ENCODE measurements at places on chromosomes 3 and 15.

DNA sequence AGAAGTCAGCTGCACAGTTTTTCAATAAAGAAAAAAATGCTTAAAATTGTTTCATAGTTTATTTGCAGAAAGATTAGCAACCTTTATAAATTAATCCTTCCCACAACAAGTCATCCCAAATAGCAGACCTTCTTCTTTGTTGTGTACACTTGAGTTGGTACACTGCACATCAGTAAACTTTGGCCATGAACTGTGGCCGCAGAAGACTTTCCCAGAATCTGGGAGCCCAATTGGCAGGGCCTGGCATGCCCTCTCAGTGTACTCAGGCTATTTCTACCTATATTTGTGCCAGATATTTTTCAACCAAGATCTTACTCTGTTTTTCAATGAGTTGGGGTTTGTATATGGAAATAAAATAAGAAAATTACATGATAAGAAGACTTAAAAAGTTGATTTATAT, 133.1 kb downstream of the DIPK2A start:
- no peak for DNase-seq

DNA sequence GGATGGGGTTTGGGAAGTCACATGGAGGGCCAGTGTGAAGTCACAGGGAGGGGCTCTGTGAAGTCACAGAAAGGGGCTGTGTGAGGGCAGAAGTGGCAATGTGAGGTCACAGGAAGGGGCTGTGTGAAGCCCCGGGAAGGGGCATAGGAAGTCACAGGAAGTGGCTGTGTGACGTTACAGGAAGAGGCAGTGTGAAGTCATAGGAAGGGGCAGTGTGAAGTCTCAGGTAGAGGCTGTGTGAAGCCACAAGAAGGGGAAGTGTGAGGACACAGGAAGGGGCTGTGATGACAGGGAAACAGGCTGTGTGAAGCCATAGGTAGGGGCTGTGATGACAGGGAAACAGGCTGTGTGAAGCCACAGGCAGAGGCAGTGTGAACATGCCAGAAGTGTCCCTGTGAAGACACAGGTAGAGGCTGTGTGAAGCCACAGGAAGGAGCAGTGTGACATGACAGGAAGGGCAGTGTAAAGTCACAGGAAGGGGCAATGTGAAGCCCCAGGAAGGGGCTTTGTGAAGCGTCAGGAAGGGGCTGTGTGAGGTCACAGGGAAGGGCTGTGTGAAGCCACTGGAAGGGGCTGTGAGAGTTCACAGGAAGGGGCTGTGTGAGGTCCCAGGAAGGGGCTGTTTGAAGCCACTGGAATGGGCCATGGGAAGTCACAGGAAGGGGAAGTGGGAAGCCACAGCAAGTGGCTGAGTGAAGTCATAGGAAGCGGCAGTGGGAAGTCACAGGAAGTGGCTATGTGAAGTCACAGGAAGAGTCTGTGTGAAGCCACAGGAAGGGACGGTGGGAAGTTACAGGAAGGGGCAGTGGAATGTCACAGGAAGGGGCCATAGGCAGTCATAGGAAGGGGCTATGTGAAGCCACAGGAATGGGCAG, 37.1 kb downstream of the GASK1A start:
- no peak for DNase-seq

DNA sequence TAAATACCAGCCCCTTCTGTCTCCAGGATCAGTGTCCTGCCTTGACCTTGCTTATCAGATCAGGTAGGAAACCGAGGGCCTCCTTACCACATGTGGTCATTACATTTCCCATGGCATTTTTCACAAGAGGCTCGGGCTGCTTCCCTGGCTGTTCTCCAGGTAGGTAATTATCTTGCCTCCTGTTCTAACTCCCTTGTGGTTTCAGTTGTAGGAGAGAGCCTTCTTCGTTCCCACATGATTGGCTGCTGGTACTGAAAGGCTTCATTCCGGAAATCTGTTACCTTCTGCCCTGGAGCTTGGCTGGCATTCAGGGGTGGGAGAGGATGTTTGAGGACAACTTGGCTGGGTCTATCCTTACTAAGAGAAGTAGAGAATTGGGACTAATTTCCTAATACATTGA, 46.8 kb upstream of the RORA start:
- DNase-seq, result no peak

DNA sequence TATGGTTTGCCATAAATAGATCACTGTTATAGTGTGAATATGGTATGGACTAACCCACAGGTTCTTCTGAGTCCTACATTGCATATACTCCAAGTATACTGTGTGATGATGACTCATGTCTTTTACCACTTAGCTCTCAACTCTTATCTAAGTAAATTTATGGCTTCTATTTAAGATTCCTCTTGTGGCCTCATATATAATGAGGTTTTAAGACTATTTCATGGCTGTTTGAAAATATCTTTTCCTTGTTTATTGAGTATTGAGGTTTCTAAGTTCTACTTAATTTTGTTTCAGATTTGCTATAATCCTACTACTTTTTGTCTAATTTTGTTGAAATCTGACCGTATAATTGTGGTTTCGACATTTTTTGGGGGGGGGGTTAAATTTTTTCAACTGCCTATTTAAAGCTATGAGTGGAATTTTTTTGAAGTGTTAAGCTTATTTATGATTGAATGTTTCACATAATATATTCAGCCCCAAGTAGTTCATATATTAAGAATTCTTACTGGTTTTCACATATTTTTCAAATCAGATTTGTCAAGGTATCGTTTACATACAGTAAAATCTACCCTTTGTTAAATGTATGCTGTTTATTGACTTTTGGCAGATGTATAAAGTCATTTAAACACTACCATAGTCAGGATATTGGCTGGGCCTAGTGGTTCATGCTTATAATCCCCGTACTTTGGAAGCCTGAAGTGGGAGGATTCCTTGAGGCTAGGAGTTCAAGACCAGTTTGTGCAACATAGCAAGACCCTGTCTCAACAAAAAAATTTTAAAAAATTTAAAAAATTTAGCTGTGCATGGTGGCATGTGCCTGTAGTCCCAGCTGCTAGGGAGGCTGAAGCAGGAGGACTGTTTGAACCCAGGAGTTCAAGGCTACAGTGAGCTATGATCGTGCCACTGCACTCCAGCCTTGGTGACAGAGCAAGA, 11.7 kb downstream of the SLC25A36 start:
- peak; percentile 39 for DNase-seq

DNA sequence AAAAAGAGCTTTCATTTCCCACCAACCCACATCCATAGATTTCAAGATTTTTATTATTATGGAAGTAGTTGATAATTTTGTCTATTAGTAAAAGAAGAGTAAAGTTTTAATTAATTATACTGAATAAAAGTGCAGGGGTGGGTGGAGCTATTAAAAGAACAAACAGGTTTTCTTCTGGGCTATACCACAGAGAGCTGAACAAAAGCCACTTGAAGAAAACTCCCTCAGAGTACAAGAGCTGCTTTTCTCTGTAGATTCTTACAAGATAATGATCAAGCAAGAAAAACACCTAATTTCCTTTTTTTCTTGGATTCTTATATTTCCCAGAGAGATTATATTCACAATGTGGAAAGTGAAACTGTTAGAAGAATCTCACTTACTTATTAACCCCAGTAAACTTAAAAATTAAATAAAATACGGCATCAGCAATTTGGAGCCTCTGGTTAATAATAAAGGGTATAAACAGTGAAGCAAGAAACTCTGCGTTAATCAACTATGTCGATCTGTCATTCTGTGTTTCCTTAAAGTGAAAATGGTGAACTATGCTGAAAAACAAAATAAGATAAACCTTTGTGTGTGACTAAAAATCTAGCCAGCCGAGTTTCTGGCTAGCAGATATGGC, 84.9 kb downstream of the THBS1 start:
- DNase-seq, result no peak

DNA sequence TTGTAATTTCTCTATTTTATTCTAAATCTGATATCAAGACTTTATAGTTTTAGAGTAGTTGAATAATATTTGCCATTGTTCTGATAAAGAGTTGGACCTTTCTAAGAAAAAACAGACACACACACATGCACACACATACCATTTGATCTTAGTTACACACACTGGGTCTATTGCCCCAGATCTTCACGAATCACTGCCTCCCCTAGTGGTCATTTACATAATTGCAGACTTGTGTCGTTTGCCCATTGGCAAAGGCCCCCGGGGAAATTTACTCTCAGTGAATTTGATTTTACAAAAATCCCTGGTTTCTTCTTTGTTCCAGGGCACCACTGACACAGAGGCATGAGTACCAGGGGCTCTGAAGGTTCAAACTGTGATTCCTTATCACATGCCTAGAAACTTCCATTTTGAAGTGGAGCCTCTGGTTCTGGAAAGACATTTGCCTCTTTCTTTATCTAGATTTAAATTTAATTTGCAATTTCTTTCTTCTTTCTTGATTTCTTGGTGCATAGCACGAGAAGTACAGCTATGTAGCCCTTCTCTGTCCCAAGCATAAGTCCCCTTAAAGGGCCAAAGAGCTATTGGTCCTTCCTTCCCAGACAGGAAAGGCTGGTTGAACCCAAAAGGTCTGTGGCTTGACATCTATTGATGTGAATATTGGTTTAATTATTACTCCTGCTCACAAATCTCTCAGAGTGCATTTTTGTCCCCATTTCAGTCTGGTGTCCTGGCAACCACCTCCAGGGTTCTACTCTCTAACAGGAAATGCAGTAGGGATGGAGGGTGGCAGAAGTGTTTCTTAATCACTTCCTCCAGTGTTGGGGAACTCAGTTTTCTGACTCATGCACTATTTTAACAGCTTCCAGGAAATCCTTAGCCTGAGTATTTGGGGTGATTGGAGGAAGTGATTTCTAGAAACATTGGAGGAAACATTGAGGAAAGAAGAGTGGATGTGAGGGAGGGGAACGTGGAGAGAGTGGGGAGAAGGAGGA, 32.4 kb upstream of the SLC6A11 start:
- peak; percentile 48 for DNase-seq

GRCh38 chr3:177652556-177653291, 455.4 kb upstream of the TBL1XR1 start:
- DNase-seq, result peak; percentile 34

DNA sequence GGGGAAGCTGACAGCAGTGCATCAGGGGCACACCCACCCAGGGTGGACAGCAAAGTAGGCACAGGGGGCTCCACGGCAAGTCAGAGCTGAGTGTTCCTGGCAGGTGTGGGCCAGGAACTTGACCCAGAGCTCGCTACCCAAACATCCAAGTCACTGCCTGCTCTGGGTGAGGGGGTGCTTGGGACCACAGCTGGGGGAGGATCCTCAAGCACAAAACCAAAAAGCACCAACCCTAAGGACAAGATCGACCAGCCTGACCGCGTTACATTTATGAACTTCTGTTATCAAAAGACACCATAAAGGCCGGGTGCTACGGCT, 101.2 kb downstream of the CHSY1 start:
- DNase-seq, result no peak

DNA sequence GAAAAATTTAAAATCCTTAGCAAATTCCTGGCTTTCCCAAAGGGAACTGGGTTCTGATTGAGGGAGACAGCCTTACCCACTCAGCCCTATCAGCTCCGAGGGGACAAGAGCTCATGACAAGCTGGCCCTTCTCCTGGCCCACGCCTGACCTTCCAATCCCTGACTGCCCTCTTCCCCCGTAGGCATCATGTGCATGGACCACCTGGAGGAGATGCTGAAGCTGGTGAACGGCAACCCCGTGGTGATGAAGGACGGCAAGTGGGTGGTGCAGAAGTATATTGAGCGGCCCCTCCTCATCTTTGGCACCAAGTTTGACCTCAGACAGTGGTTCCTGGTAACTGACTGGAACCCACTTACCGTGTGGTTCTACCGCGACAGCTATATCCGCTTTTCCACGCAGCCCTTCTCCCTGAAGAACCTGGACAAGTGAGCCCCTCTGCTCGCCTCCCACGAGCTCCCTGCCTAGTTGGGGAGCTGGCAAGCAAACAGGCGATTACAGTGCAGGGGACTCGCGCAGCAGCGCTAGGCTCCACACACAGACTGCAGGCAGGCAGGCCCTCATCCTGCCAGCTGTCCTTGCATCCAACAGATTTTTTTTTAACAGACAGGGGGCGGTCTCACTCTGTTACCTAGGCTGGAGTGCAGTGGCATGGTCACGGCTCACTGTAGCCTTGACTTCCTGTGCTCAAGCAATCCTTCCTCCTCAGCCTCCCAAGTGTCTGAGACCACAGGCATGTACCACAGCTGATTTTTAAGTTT, 16.8 kb downstream of the RPUSD3 start:
- DNase-seq, result peak; percentile 58

DNA sequence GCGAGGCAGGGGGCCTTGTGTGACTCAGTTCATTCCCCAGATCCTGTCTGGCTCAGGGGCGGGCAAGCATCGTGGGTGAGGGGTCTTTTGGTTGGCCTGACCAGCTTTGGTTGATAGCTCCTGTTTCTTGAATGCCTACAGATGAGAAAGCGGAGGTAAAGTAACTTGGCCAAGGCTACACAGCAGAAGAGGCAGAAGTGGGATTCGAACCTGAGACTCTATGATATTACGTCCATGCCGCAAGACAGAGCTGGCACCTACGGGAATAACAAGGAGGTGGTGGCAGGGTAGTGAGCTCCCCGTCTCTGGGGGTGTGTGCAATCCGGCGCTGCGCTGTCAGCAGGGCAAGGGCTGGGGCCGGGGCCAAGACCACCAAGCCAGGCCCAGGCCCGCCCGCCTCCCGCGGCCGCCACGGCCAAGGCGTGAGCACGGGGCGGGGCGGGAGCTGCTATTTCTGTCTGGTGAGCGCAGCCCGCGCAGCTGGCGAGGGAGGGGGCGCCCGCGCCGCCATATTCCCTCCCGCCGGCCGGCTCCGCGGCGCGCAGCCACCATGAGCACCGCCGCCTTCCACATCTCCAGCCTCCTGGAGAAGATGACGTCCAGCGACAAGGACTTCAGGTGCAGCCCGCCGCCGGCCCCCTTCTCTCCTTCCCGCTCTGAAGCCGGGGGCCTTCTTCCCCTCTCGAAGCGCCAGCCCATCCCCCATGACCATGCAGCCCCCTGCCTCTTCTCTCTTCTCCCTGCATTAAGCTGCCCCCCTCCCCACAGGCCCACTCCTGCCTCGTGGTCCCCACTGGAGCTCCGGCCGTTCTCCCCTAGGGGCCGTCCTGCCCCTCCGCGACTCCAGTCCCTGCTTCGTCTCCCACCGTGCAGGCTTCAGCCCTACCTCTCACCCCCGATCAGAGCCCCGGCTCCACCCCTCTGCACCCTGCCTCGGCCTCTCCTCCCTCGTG, at the start of gene CAND2:
CAND2 (plus strand) TSS at position 510 of the 953 bp plus-strand sequence; CDS start at position 551, 41 bp downstream.
- peak; percentile 16 for DNase-seq

DNA sequence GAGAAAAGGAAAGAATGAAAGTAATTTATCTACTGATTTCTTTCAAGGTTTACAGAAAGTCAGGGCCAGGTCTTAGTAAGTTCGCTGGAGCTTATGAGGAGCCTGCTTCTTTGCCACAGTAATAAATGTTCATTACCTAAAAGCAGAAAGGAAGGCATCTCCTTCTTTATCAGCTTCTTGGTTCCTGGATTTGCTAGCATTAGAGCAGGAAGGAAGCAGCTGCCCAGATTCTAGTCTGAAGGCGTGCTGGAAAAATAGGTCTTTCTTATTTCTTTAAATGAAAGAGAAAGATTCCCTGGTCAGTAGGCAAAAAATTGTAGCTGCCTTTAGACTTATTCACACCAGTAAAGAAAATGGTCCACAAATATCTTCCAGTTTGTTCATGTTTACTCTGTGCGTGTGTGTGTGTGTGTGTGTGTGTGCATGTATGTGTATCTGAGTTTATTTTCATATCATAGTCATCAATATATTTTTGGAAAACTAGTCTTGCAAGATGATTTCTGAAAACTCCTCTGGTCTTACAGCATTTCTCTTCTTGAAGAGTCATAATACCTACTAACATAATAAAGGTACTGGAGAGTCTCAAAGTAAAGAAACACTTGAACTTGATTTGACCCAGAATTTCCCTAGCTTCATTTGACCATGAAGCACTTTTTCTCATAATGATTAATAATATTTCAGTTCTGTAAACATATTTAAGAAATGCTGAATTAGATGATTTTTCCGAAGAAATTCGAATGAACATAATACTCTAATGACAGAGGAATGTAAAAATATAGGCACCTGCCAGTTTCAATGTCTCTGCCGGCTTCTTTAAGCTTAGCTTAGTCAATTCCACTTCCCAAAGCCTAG, 255.3 kb upstream of the ZPLD1 start:
- DNase-seq, result peak; percentile 77
